ENCODE measurements at places on chromosomes 12 and 14.

- no peak for DNase-seq
Measured at GRCh38 chr14:104440297-104440956, 139.1 kb upstream of the C14orf180 start.

GRCh38 chr12:10243818-10244520, 31.3 kb downstream of the GABARAPL1 start:
- DNase-seq: no peak

DNA sequence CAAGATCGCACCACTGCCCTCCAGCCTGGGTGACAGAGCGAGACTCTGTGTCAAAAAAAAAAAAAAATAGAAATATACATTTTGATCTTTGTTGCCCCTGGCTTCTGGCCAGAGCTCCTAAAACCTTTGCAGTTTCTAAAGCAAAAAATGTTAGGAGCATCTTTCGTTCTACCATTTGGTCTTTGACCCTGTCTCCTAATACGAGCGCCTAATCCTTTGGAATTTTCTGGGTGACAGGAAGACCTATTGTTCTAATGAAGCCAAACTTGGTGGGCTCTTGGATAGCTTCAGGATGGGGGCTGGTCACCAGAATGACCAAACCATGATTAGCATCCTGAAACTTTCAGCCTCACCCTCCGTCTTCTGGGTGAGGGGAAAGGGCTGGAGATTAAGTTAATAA, 32.3 kb upstream of the CLIP1 start:
- no peak for DNase-seq

- no peak for DNase-seq
Measured at GRCh38 chr14:63562405-63562804, 19.2 kb upstream of the PPP2R5E start.

DNA sequence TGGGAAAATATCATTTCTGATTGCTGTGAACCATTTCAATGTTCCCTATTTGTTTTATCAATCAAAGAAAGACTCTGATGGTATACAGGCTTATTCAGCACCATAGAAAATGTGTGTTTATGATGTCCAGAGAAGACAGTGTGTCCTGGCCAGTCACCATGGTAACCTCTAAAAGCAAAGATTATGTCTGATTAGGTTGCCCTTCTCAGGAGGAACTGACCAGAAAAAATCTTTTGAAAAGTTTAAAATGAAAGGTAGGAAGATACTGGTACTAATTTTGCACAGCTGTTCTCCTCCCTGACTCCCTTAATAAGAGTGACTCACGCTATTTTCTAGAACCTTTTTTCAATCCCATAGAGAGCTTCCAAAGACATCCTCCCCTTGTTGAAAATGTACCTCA, 391.8 kb upstream of the DCN start:
- DNase-seq: no peak

- no peak for DNase-seq
Measured at GRCh38 chr12:51395283-51396230, 4.4 kb upstream of the GALNT6 start.

DNA sequence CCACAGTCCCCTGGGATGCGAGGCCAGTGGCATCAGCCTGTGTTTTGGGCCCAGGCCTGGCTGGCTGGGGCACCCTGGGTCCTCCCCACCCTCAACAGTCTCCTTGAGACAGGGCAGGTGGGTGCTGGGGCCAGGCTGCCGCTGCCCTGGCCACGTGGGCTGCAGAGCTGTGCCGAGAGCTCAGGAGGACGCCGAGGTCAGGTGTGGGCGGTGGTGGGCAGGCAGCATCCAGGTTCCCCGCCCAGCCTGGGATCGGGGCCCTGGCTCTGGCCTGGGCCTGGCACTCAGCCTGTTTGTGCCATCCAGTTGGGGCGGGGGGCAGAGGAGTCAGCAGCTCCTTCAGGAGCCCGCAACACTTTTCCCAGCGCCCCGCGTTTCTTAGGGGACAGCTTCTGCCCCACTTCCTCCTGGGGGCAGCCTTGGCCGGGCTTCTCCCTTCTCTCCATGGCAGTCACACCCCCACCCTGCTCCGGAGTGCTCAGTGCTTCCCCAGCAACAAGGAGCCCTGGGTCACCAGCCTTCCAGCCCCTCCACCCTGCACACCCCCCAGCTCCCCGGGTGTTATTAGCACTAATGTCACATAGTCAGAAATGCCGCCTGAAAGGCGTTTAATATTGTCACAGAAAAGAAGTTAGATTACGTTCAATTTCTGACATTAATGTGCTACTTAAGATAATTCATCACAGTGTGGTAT, 30.8 kb downstream of the KIF26A start:
- DNase-seq: no peak

- no peak for DNase-seq
Measured at GRCh38 chr12:62784576-62784975, 150.4 kb downstream of the PPM1H start.

DNA sequence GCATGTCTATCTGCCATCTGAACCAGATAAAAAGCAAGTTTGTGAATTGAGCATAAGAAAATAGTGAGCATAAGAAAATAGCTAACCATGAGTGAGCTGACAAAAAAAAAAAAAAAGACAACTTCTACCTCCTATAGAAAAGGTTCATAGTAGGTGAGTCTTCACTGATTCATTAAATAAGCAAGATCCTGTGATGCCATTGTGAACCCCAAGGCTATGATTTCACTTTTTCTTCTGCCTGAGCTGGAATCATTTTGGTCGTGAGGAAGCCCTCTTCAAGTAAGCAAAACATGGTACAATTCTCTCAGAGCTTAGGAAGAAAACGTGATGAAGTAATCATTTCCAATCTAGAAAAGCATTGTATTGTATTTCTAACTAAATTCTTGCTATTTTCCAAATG, 1.2 kb downstream of the PIK3C2G start:
- no peak for DNase-seq

DNA sequence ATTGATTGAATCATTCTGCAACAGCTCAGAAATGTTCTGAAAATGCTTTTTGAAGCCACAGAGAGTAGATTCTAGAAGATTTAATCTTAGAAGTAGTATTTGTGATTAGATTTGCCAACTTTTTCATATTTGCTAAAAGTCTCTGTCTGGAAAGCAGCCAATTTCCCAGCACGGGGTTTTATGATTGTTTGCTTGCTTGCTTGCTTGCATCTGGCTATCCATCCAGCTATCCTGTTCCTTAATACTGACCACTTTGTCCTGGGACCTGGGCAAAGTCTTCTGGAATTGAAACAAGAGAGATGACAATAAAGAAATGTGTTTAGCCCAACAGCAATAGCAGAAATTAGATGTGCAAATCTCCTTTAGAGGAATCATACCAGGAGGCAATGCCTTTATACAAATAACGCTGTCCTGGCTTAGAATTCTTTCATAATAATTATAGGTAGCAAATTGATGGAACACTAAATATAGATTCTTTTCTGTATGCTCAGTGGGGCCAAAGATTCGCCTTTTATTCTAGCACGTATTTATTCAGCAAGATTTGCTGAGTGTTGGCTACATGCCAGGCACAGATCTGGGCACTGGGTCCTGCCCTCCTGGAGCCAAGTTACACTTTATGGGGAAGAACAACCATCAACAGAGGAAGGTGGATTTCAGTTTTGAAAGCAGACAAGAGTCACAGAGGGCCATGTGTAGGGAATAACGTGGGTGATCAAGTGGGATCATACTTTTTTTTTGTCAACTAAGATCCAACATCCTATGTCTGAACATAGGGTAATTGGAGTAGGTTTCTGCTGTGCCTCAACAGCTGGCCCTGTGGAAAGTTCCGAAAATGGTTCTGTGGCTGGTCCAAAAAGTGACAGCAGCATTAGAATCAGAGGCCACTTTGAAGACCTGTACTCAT, 25.3 kb downstream of the MYBPC1 start:
- DNase-seq: no peak

GRCh38 chr14:55482936-55483605, 42.7 kb upstream of the TBPL2 start:
- no peak for DNase-seq

GRCh38 chr14:49905989-49906388, 13.1 kb downstream of the ARF6 start:
- DNase-seq: no peak

DNA sequence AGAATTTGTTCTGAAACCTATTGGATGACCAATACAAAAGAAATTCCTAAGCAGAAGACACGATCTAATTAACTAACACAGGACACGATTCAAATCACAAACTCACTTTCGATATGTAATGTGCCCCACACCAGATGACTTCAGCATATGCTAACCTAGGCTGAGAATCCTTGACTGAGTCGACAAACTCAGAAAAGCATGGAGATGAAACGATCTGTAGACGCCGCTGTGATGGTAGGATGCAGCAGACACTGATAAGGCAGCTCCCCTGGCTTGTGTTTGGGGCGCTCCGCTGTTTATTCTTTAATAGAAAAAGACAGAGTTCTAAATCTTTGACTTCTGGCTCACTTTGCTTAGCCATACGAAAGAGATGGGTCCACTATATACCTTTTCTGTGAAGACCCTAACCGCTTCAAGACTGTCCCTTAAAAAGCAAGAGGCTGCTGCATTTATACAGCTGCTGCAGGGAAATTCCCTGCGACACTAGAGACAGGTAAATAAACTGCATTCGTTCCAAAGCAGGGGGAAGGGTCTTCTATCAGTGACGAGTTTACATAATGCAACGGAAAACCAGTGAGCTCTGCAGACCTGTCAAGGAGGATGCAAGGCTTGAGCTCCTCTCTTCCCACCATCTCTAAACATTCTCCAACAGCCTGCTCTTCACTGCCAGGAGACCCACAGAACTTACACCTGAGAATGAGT, 929 bp downstream of the CHD8 start:
- no peak for DNase-seq

- no peak for DNase-seq
Measured at GRCh38 chr12:25449007-25449406, 104.1 kb downstream of the LMNTD1 start.

GRCh38 chr14:99137001-99137700, 134.8 kb downstream of the BCL11B start:
- no peak for DNase-seq

DNA sequence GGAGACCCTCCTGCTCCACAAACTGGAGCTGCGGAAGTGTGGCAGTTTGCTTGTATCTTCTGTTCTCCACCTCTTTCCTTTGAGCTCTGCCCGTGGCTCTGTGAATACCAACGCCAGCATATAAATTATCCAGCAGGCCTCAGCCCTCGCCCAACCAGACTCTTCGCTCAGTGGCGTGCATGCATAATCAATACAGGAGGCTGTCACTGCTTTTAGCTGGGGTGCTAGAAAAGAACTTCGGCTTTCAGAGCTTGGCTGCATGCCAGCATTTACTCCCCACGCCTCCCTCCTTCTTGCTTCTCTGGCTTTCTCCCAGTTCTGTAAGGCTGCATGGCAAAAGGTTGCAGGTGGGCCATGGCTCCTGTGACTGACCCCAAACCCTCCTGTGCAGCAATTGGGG, 26.9 kb downstream of the NRXN3 start:
- DNase-seq: no peak

DNA sequence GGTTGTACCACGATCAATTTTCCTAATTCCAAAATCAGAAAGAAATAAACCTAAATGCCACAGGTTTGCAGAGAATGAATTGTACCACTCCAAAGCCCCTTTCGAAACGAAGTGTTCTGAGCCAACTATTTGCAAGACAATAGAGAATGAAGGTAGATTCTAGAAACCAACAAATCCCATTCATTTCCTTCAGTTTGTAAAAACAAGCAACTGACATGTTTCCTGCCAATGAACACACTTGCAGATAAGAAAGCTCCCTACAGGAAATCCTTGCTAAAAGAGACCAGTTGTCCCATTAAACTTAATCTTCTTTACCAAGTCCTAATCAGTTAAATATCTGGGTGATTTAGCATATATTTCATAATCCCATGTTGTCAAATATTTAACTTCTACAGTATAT, 198.4 kb upstream of the FOXN3 start:
- DNase-seq: no peak

DNA sequence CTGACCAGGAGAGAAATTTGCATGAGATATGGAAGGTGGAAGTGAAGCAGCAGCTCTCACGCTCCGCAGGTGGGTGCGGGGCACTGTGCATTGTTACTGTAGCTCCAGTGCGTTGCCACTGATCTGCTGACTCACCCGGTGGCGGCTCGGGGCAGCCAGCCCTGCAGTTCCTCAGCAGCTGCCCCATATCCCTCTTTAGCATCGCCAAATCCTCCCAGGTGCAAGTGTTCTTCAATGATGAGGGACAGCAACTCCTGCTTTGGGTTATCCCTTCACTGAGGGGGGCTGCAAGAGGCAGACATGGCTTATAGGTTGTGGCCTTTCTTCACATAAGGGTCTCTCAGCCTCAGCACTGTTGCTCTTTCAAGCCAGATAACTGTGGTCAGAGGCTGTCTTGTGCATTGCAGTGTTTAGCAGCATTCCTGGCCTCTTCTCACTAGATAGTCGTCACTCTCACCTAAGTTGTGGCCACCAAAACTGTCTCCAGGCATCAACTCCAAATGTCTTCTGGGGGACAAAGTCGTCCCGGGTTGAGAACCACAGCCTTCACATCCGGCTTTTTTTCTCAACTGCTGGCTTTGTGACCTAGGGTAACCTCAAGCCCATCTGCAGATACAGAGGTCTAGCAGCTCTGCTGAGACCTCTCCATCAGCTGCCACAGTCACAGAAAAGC, 180.8 kb downstream of the EFCAB11 start:
- no peak for DNase-seq

DNA sequence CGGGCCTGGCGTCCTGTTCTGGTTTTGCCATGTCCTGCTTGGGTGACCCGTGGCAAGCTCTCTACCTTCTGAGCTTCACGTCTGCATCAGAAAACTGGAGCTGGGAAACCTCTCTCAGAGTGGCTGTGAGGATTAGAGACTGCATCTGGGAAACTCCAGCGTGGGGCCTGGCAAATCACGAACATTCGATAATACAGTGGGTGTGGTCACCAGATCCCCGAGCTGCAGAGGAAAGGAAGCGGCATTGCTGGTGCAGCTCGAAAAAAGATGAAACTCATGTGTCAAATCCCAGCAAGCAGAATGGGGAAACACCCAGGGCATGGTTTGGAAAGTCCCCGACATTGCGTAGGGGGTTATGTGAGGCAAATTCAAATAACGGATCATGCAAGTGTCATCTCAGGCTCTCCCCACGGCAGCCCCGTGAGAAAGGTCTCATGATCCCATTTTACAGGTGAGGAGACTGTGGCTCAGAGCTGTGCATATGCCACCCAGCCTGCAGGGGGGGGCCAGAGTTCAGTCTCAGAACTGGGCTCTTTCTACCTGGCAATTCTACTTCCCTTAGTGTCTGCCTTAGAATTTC, 98.1 kb upstream of the VRK1 start:
- no peak for DNase-seq

DNA sequence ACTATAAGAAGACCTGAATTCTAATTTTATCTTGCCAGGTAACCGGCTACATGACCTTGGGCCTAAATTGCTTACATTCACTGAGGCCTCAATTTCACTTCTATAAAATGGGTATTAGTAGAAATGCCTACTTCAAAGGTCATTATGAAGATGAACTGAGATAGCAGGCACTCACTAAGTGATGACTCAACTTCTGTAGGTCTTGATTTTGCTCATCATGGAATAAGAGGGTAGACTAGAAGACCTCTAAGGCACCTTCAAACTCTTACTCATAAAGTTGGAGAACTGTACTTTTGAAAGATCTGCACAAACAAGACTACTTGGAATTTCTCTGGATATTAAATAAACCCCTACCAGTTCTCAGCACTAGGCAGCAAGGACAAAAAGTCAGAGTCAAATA, 39.3 kb upstream of the FRMD6 start:
- DNase-seq: no peak

GRCh38 chr12:118287728-118288127, 85.0 kb downstream of the TAOK3 start:
- no peak for DNase-seq

GRCh38 chr12:66087365-66087943, 43.1 kb downstream of the LLPH start:
- peak; percentile 57 for DNase-seq

GRCh38 chr12:104059963-104060362, 4.4 kb upstream of the HCFC2 start:
- DNase-seq: no peak

Data from Panc1 (cell line).